Fibroblast of the aortic adventitia (primary cell): ENCODE measurements at places on chromosomes 11 and 22. TPM values are rescaled to one million over a fixed set of nuclear protein-coding genes. Genes with fewer than 3 reads are reported as not detected.

GRCh38 chr11:10275714-10276113 lies 18.3 kb downstream of the SBF2 start:
- DNase-seq: peak; percentile 21

- no peak for DNase-seq
Observed at GRCh38 chr22:42955087-42955635, 59.8 kb downstream of the PACSIN2 start.

GRCh38 chr11:8332196-8332595 lies 68.5 kb upstream of the LMO1 start:
- DNase-seq: no peak

GRCh38 chr11:120546312-120547205 lies 35.0 kb downstream of the GRIK4 start:
- DNase-seq: peak; percentile 88

- no peak for DNase-seq
Observed at GRCh38 chr22:23470811-23471389, 109.2 kb downstream of the IGLL1 start.

GRCh38 chr22:19527321-19527721 lies 3.1 kb upstream of the CLDN5 start:
- DNase-seq: no peak

GRCh38 chr11:45180179-45180847 lies 33.9 kb downstream of the PRDM11 start:
- DNase-seq: no peak

- DNase-seq: no peak
Observed at GRCh38 chr22:44193535-44193891, 12.8 kb downstream of the PARVG start.

DNA sequence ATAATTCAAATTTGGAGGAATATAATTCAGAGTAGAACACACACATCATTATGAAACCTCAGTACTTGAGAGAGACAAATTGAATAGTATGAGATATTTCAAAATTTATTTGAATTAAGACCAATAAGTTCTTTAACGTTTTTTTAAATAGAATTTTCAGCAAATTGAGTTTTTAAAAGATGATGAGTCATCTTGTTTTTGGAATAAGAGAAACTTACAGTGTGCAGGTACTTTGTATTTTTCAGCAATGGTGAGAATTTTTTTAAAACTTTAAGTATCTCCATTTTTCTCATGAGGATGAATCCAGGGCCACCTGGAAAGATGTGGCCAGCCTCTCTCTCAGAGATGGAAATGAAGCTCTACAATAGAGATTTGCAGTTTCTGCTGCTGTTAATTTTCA lies 1015.0 kb upstream of the TENM4 start:
- DNase-seq: no peak

DNA sequence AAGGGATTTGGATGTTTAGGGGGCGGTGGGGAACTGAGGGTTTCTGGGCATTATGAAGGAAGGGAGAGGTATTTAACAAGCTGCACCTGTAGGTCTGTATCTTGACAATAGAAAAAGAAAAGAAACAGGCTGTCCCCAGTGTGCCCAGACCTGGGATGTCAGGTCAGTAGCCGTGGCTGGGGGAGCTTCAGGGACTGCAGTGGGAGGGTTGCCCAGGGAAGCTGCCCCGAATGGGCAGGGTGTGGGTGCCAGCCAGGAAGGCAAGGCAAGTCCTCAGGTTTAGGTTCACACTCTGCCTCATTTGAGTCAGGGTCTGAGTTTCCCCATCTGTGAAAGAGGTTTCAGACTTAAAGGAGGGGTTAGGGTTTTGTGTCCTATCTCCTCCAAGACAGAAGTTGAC lies 1.5 kb downstream of the INPP5J start:
- DNase-seq: no peak

DNA sequence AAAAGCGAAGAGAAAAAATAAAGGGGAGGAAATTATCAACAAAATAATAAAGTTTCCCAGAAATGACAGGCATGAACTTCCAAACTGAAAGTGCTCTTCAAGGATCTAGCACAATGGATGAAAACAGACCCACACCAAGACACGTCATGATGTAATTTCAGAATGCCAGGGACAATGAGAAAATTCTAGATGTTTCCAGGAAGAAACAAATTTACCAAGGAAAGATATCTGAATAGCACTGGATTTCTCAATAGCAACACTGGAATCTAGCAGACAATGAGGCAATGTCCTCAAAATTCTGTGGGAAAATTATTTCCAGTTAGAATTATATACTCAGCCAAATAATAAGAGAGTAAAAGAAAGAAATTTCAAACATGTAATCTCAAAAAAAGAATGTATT lies 46.0 kb downstream of the DENND5A start:
- peak; percentile 97 for DNase-seq

DNA sequence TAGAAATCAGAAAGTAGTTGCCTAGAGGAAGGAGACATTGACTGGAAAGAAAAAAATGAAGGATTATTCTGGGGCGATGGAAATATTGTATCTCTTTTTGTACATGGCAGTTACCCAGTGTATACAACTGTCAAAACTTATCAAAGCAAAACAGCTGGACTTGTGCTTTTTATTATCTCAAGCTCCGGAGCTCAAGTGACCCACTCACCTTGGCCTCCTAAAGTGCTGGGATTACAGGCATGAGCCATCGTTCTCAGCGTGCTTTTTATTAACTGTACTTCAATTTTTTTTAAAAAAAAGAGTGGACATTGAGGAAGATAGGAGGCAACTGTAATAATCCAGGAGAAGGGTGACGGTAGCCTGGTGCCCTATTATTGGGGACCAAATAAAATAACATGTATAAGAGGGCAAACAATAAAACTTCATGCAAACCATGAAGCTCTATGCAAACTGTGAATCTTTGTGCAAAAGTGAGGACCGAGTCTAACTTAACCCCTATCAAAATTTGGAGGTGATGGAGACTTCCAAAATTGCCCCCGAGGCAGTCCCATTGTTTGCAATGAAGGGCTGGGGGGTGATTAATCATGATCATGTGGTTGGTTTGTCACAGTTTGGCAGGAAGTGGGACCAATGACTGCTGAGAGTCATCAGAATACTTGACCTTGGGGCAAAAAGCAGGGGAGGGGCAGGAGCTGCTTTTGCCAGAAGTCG lies 23.5 kb downstream of the FZD4 start:
- DNase-seq: peak; percentile 88

KBTBD4 gene
- 28.4 and 29.9 TPM in 2 replicates for total RNA-seq

- DNase-seq: no peak
Observed at GRCh38 chr11:115362997-115363396, 141.2 kb downstream of the CADM1 start.

GRCh38 chr11:115700981-115701875 lies 197.0 kb upstream of the CADM1 start:
- no peak for DNase-seq

- no peak for DNase-seq
Observed at GRCh38 chr11:64637334-64638017, 46.5 kb downstream of the SLC22A12 start.

DNA sequence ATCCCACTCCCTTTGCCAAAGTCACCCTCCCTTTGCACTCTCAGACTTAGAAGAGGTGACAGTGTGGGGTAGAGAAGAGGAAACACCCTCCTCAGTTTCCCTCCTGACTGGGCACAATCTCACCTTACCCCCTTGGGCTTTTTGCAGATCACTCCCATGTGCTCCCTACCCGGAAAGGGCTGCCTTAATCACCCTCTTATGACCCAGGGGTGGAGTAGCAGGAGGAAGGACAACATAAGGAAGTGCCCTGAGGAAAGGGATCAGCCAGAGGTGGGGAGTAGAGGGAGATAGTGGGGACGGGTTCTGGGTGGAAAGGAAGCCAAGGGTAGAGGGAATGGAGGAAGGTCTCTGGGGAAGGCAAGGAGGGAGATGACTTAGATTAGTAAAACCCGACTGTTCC lies 52.0 kb downstream of the NRXN2 start:
- DNase-seq: no peak

GRCh38 chr11:125464270-125464662 lies 31.8 kb downstream of the FEZ1 start:
- peak; percentile 28 for DNase-seq

GRCh38 chr11:2510626-2511402 lies 66.0 kb downstream of the KCNQ1 start:
- peak; percentile 9 for DNase-seq

C11orf91 gene
- not detected in 2 replicates for total RNA-seq

- DNase-seq: no peak
Observed at GRCh38 chr11:114170226-114170625, 110.7 kb downstream of the ZBTB16 start.

DNA sequence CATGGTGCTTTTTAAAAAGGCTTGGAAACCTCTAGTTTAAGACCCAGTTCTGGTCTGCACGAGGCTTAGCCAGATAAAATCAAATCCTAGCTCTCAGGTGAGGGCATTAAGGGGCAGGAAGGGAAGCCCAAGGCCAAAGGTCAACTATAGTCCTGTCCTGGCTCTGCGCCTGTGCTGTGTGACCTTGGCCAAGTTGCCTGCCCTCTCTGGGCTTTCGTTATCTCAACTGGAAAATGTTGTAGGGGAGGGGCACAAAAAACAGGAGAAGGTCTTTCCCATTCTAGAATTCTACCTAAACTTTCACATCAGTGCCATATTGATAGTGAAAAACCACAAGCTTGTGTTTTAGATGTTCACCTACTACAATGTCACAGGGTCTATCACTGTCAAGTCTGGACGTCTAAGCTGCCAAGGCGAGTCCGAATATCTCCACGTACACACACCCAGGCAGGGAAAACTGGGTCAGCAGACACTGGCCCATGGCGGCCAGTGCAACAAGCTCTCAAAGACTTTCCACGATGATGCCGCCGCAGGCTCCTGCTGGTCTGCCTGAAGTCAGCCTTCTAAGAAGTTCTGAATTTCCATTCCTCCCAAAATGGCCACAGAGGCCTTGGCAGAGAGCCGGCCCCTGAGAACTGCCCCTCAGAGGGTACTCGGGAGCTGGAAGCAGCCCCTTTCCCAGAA lies 18.0 kb downstream of the MN1 start:
- DNase-seq: no peak

DNA sequence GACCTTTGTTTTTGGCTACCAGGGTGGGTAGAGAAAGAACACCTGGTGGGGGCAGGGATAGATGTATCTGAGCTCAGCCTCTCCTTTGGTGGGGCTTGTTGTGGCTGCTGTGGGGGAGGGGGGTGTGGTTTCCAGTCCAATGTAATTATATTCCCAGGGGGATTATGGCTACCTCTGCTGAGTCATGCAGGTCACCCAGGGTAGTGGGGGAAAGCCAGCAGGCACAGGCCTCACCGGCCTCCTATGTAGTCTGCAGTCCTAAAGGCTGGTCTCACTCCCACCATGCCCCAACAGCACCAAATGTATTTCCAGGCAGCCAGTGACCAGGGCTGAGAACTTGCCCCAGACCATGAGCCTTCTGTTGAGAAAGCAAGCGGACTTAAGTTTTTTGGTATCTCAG lies 119.6 kb downstream of the DYNC2H1 start:
- no peak for DNase-seq
